Stimulated activated CD8-positive, alpha-beta memory T cell treated with anti-CD3 and anti-CD28 coated beads, Interleukin-4, amount 100 ng/mL, for 1 hour (primary cell): ENCODE measurements at places on chromosomes 7 and 10.

DNA sequence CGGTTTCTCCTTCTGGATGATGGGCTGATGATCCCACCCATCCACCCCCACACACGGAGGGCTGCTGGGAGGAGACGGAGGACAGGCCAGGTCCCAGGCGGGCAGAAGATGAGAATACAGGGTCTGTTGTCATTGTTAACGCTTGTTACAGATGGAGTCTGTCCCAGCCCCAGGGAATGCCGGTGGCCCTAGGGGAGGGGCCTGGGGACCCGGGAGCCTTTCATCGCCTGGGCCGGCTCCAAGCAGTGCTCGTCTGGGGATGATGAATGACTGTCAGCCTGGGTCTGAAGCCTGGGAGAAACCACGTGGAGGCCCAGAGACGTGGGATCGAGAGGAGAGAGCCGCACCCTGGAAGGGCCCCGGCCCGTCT lies 69.2 kb downstream of the UNCX start:
- DNase-seq, result no peak

DNA sequence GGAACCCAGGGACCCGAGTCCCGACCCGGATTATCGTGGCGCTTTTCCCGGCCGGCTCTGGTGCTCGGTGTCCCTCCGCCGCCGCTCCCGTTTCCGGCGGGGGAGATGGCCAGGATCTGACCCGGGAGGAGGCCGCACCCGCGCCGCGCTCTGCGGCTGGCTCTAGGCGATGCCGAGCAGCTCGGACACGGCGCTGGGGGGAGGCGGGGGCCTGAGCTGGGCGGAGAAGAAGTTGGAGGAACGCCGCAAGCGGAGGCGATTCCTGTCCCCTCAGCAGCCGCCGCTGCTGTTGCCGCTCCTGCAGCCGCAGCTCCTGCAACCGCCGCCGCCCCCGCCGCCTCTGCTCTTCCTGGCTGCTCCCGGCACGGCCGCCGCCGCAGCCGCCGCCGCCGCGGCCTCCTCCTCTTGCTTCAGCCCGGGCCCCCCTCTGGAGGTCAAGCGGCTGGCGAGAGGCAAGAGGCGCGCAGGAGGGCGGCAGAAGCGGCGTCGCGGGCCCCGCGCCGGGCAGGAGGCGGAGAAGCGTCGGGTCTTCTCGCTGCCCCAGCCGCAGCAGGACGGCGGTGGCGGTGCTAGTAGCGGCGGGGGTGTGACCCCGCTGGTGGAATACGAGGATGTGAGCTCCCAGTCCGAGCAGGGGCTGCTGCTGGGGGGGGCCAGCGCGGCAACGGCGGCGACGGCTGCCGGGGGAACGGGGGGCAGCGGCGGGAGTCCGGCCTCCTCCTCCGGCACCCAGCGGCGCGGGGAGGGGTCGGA lies 593 bp downstream of the CDK13 start:
- DNase-seq, result no peak

DNA sequence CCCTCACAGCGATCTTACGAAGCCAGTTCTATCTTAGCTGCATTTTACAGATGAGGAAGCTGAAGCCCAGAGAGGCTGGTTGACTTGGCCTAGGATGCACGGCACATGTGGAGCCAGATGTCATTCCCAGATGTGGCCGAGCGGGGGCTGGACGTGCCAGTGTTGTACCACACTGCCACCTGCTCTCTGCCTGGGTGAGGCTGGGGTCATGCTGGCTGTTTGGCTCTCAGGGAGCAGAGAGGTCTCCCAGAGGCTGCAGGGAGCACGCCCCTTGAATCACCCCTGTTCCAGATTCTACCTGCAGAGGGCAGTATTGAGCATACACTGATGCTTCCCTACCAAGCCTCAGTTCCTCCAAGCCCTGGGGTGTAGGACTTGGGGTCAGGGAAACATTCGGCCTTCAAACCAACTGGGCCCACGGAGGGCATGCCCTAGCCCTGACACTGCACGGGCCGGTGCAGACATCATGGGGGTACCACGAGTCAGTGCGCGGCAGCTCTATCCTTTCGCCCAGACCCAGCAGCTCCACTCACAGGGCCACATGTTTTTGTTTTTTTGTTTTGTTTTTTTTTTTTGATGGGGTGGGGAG lies 3.8 kb upstream of the GTF2IRD1 start:
- DNase-seq, result peak; percentile 56

DNA sequence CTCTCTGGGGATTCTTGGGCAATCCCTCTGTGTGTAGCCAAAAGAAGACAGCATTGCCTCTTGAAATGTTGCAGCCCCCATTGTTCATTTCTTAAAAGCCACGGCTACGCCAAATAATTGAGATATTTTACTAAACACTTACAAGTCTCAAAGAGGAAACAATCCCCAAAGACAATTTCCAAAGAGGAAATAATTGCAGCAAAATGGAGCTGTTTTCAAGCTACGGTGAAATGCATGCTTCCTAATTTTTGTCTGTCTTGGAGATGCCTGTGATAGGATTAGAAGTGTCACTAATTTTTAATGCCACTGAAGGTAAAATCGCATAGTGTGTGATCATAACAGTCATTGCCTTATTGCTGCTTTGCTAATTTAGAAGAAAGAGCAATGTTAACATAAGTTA lies 72.9 kb upstream of the NAMPT start:
- no peak for DNase-seq
